ENCODE measurements at places on chromosomes 3 and 15.

DNA sequence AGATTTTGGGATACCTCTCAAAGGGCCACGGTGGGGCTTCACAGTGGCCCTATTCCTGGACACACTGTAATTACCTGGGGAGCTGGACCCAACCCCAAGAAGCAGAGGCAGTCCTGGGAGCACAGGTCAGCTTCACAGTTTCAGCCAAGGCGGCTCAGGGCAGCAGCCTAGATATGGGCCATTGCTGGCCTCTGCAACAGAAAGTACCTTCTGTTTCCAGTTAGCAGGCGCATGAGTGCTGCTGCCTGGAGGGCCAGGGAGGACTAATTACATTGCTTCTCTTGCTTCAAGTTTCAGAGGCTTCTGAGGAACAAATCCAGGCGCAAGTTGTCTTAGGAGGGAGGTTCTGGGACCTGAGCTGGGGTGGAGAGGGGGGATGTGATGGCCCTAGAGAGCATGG lies 13.5 kb upstream of the DUSP7 start:
- no peak for DNase-seq

- no peak for DNase-seq
Measured at GRCh38 chr15:101346928-101347327, 51.9 kb upstream of the SNRPA1 start.

DNA sequence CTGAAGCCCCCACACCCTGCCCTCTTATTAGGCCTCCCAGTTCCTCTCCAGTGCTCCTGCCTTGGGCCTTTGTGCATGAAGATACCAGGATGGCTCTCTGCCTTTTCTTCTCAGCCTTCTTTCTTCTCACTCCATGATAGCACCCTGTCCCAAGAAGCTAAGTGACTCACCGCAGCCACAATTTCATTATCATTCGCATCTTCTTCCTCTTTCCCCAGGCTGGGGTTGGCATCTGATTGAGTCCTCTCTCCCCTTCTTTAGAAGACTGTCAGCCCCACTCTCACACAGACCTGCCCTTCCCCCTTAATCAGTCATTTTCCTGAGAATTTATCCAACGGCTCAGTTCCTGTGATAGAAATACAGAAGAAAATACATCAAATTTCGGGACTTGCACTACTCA lies 102.0 kb downstream of the STAC start:
- no peak for DNase-seq

DNA sequence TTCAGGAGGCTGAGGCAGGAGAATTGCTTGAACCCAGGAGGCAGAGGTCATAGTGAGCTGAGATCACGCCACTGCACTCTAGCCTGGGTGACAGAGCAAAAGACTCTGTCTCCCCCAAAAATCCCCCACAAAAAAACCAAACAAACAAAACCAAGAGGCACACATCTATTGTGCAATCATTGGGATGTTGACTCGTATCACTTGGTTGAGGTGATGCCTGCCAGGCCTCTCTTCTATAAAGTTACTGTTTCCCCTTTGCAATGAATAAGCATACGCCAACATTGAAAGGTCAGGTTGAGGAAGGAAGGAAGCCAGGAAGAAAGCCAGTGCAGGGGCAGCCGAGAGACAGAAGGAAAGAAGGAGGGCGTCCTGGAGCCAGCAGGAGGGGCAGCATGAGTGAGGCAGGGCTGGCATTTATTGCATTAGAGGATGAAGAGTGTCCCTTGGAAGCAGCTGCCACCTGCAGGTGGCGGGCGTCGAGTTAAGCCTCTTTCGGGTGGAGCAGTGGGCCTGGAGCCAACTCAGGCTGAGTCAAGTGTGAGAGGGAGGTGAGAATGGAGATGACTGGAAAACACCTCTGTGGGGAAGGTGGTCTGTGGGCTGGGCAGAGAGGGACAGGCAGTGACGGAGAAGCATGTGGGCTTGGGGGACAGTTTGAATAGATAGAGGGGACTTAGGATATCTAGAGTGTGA lies 8.3 kb upstream of the CSPG4 start:
- DNase-seq, result no peak

DNA sequence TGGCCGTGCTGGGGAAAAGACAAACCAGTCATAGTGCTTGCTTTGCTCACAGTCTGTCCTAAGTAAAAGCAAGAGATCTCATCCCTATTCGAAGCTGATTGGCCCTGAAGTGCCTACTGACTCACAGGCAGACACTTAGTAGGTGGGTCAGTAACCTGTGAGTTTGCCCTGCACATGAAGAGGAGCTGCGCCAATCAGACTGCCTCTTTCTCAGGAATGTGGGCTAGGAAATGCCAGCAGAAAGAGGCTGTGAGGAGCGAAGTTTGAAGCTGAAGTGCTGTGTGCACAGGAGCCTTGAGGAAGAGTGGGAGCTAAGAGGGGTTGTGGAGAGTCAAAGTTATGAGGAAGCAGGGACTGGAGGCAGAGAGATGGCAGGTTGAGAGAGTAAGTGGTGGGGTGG lies 126.8 kb downstream of the IL20RB start:
- no peak for DNase-seq

- DNase-seq, result no peak
Measured at GRCh38 chr3:55607844-55608243, 120.7 kb upstream of the WNT5A start.

- no peak for DNase-seq
Measured at GRCh38 chr15:46344115-46344724, 709.4 kb downstream of the SQOR start.

DNA sequence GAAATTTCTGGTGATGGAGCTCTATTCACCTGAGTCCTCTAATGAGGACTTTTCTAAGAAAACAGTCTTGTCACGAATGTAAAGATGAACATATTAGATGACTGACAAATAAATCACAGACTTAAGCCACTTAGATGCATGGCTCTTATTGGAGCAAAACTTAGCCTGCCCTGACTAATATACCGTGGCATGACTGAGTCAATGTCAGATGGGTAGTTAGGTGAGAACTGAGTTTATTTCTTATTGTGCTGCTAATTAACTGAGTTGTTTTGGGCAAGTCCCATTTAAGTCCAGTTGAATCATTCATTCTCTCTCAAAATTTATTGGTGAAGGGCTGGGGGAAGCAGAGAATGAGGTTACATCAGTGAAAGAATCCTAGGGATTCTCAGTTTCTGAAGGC lies 459.8 kb downstream of the MCTP2 start:
- DNase-seq, result no peak

DNA sequence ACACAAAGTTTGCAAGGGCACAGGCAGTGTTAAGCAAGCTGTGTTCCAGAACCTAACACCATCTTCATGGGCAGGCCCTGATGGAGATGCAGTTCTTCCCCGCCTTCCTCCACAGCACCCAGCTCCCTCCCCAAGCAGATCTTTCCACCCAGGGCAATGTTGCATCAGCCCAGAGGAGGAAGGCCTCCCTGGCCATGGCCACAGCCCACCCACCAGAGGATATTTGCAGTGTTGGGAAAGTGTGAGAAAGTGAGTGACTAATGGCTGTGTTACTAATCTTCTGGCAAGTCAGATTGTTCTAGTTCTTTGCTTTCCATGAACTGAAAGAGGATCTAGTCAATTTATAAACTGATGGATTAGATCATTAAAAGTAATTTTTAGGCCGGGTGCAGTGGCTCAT lies 42.0 kb upstream of the ATP10A start:
- DNase-seq, result no peak

DNA sequence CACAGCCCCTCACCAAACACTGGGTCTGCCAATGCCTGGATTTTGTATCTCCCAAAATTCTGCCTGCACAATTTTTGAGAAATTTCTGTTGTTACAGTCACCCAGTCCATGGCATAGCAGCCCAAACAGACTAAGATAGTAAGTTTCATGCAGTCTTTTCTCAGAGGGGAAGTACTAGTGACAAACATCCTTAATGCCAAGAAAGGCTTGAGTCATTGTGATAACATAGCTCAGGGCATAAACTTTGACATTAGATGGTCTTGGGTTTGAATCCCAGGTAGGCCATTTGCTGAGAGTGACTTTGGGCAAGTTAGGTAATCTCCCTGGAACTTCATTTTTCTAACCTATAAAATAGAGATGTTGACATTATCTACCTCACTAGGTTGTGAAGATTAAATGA lies 36.1 kb upstream of the PFN2 start:
- no peak for DNase-seq

DNA sequence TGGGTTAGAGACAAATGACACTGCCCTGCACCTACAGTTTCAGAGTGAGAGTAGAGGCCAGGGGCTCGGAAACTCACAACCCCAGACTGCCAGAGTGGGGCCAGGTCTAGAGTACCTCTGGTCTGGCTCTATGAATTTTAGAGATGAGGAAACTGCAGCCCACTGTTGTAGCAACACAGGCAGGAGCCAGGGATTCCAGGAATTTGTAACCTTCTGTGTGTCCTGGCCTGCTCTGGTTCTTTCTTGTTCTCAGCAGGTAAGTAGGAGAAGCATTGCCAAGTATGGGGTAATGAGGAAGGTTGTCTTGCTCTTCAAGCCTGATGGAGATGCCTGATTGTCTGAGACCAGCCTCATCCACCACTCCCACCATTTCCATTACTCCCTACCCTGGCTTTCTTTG lies 221.8 kb downstream of the UACA start:
- no peak for DNase-seq

- no peak for DNase-seq
Measured at GRCh38 chr15:92083190-92083589, 229.7 kb downstream of the SLCO3A1 start.

DNA sequence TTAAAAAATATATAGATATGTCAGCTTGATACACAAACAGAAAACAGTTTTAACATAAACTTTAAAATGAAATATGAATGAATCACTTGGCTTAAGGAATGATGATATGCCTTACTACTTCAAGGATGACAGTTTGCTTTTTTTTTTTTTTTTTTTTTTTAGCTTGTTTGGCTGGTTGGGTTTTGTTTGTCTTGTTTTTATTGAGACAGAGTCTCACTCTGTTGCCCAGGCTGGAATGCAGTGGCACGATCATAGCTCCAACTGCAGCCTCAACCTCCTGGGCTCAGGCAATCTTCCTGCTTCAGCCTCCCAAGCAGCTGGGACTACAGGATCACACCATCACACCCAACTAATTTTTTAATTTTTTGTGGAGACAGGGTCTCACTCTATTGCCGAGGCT lies 14.5 kb downstream of the LRRC2 start:
- DNase-seq, result no peak

GRCh38 chr3:122098611-122099010 lies 43.4 kb downstream of the CD86 start:
- DNase-seq, result no peak

DNA sequence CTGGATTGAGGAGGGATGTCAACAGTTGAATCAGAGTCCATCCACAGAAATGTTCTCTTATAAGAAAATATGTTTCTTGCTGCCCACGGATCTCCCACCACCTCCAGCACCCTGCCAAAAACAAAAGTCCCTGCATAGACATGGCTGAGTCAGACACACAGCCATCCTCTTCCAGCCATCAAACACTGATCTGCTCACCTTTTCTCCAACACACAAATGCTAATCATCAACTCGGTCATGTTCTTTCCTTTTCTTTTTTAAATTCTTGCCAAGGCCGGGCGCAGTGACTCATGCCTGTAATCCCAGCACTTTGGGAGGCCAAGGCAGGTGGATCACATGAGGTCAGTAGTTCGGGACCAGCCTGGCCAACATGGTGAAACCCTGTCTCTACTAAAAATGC lies 110.7 kb upstream of the IL12A start:
- DNase-seq, result no peak

- DNase-seq, result no peak
Measured at GRCh38 chr15:77145370-77145769, 74.5 kb upstream of the TSPAN3 start.

DNA sequence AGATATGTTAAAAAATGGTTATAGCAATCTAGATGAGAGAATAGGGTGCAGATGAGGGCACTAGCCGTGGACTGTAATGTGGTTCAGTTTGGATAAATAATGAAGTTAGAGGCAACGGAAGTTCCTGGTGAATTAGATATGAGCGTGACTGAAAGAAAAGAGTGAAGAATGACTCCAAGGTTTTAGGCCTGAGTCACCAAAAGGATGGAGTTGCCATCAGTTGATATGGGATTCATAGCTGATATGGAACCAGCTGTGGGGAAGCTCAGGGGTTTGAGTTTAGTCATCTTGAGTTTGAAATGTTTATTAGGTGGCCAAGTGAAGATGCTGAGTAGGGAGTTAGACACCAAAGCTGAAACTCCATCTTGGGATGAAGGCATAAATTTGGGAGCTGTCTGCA lies 66.2 kb downstream of the SSR3 start:
- DNase-seq, result no peak

GRCh38 chr3:195892105-195893043 lies 16.0 kb downstream of the TNK2 start:
- DNase-seq, result no peak

DNA sequence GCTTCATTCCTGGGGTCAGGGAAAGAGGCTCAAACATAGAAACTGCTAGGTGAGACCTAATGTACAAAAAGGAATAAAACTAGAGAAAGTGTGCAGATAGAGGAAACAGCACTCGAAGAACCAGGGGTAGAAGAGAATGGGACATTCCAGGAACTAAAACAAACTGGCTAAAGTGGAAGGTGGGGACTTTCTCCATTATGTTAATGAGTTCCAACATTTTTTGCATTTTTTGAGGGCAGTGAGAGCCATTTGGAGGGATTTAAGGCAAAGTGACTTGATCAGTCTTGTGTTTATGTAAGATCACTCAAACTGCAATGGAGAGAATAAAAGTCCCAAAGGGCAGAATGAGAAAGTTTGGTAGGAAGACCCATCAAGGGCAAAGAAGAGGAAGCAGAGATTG lies 20.6 kb upstream of the SLC4A7 start:
- DNase-seq, result no peak

GRCh38 chr3:84125201-84125721 lies 833.5 kb upstream of the CADM2 start:
- DNase-seq, result no peak

DNA sequence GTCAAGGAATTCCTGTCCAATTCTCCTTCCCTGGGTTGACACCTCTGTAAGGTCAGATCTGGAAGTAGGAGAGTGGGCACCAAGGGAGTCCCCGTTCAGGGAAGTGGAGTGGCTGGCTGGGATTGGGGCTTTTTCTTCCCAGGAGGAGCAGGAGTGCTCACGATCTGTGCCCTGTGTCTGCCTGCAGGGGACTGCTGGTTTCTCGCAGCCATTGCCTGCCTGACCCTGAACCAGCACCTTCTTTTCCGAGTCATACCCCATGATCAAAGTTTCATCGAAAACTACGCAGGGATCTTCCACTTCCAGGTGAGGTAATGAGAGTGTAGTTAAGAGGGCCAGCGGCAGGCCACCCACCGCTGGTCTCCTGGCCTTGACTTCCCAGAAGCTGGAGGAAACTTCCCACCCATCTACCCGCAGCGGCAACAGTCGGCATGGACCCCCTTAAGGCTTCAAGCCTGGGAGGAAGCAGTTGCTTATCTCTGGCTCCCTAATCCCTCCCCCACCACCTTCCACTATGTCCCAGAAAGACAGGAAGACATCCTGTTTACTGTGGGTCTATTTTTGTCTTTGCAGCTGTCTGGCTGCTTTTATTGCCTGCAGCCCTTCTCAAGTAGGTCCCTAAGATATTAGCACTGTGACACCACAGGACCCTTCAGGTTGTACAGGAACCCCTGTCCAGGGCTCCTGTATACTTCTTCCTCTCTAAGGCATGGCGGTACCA lies 26.8 kb downstream of the CAPN3 start:
- no peak for DNase-seq
